Progenitor cell of endocrine pancreas (in vitro differentiated cells): ENCODE measurements at places on chromosomes 7 and 10.

- no peak for DNase-seq
Observed at GRCh38 chr7:77881871-77882270, 83.3 kb downstream of the PHTF2 start.

DNA sequence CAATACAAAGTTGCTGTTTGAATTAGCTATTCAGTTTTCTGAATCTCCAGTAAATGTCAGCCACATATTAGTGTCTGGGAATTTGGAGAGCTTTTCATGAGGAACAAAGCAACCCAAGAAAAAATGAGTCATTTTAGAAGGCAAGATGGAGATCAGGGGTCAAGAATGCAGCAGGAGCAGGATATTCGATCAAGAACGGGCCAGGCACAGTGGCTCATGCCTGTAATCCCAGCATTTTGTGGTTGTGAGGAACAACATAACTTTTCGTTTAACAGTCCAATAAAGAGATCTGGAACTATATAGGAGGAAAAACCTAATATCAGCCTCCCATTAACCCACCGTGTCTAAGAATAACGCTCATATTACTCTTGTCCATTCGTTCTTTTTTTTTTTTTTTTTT lies 600.5 kb downstream of the MAGI2 start:
- no peak for DNase-seq

DNA sequence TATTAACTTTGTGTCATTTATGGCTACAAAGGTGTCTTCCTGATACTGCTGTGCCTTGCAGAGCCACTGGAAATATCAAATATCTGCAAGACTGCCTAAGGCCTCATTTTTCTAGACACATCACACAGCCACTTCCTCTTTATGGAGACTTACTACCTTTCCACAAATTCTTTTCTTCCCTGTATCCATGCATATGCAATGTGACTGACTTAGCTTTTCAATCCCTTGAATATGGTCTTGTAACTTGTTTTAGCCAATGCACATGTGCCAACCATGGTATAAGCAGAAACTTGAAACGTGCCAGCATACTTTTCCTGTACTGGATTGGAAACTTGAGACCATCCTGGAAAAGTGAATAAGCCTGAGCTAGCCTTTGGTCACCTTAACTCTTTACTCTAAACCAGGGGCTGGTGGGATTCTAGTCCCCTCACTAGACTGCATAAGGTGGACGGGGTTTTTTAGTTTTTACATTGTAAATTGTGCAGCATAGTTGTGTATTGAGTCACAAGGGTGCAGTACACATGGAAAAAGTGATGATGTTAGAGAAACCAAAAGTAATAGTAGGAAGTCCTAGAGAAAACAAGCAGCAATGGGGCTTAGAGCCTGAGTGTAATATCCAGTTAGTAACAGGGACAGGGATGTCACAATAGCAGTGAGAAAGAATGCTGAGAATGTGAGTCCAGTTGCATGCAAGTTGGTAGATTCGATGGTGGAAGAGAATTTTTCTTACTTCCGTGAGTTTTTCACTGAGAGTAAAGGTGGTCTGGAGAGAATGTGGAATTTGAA lies 879.5 kb downstream of the SORCS1 start:
- no peak for DNase-seq

GRCh38 chr7:29562307-29562706 lies 1.3 kb upstream of the PRR15 start:
- no peak for DNase-seq

DNA sequence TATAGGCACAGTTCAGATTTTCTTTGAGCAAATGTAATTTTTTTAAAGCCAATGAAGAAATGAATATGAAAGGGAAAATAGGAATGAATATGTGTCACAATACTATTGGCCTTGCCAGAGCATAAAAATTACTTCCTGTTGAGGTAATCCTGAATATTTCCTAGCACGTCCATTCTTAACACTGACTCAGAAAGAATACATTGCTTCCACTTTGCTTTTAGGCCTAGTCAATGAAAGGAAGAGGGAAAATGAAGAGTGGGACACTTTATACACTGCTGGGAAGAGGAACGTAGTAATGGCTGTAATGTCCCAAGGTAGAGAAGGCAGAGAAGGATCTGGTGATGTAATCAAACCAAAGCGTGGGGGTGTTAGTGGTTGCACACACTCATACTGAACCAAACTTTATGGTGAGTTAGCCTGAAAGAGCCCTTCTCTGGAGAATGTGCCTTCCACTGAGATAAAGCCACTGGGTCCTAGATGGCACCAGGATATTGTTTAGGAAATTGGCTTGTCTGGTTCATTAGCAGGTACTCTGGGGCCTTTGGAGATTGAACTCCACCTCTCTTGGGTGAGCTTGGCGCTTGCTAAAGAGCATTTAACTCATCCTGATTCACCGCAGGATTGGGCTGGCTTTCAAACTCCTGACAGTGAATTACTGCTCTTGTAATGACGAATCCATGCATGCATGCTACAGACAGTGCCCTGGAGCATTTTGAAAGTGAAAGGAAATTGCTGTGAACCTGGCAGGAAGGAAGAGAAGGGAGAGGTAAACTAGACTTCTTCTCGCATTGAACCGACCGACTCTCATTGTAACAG lies 254.9 kb downstream of the KIAA1217 start:
- no peak for DNase-seq

- DNase-seq: no peak
Observed at GRCh38 chr7:75018570-75019364, 54.3 kb downstream of the CASTOR2 start.

DNA sequence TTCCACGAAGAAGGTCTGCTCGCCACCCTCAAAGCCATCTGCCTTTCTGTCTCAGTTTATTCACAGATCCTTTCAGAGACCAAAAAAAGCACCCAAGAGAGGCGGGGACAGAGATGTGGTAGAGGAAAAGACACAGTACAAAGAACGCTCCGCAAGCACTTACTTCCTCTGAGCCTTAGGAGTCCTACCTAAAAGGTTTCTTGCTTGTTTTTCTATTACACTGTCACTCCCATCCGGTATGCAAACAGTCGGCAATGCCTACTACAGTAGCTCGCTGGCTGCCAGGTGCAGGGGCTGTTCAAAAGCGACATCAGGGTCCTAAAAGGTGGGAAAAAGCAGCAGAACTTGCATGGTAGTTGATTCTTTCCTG lies 816 bp downstream of the TECPR1 start:
- no peak for DNase-seq

DNA sequence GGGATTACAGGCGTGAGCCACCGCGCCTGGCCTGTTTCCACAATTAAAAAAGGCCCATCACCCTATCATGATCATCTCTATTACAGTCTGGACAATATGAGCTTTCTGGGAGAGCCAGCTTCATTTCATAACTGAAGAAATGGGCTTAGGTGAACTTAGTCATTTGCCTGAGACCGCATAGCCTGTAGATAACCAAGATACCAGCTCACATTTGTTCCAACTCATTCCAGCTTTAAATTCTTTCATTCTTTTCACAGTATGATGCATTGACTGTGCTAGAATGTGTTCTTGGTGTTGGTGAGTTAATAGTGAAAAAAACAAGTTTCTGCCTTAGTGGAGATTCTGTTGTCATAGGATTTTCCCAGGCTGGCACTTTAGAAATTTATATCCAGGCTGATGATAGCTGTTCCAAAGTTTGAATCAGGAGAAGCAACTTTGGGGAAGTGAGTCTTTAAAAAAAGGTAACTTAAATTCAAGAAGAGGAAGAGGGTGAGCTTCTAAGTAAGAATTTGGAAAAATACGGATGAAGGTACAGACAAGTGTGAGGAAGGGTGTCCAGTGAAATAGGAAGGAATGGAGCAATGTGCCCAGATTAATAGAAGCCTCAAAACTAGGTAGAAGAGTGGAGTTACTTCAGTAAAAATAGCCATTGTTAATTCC lies 2.1 kb upstream of the H2AZ2 start:
- no peak for DNase-seq

- no peak for DNase-seq
Observed at GRCh38 chr10:124170631-124171030, 77.2 kb upstream of the CHST15 start.

DNA sequence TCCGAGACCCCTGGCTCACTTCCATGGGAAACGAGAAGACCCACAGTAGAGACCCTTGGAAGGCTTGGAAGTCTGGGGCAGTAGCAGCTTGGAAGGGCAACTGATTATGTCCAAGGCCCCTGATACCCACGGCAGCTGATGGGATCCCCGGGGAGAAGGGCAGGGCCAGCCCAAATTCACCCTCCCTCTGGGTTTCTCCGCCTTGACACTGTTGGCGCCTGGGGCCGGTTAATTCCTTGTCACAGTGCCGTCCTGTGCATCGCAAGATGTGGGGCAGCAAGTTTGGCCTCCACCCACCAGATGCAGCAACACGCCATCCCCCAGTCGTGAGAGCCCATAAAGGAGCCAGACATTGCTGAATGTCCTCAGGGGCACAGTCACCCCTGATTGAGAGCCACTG lies 89.2 kb downstream of the RGS10 start:
- no peak for DNase-seq

DNA sequence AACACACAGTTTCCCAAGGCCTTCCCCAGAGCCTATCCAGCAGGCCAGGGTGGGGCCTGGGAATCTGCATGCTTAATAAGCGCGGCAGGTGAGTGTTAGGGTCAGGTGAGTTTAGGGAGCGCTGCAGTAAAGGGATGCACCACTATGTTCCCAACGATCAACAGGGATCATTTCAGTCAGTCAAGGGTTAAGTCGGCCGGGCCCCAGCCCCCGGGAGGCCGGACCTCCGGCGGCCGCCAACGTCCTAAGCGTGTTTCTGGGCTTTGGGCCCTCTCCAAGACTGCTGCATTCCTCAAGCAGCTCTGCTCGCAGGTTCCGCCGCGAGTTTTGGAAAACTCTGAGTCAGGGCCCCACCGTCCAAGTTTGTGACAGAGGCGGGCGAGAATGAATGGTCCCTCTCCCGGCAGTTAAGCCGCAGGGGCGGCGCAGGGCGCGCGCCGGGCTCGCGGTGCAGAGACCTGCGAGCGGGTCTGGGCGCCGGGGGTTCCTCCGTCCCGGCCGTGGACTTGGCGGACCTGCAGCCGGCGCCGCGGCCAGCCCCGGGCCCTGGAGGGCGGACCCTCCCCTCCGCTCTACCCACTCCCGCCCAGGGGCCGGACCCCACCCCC lies 81.6 kb downstream of the ARHGAP22 start:
- no peak for DNase-seq

DNA sequence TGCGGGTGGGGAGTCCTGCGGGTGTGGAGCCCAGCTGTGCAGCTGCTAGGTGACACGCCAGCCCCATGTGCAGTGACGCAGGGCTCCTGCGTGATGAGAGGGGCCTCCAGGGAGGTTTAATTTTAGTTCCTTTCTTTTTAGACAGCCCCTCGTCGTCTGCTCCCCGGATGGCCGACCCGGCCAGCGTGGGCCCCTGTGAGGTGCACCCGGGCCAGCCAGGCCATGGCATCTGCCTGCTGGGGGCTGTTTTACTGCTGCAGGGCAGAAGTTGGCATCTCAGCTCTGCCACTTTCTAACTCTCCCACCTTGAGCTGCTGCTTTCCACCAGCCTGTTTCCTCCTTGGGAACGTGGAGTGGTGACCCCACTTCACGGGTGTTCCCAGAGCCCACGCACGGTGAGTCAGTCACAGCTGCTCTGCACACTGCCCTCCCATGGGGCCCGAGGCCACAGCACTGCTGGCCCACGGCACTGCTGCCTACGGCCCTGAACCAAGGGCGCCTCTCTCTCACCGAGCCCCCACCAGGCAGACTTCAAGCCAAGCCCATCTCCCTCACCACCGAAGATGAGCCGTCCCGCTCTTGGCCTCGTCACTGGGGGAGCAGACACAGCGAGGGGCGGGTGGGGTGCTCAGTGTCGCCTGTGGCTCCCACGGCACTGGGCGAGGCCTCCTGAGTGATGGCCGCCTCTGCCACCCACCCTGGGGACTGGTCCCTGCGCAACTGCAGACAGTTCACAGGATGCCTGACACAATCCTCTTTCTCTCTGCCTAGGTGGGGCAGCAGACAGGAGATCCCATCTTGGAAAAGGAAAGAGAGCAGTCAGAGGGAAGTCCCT lies 21.3 kb downstream of the CYP2W1 start:
- DNase-seq: no peak

DNA sequence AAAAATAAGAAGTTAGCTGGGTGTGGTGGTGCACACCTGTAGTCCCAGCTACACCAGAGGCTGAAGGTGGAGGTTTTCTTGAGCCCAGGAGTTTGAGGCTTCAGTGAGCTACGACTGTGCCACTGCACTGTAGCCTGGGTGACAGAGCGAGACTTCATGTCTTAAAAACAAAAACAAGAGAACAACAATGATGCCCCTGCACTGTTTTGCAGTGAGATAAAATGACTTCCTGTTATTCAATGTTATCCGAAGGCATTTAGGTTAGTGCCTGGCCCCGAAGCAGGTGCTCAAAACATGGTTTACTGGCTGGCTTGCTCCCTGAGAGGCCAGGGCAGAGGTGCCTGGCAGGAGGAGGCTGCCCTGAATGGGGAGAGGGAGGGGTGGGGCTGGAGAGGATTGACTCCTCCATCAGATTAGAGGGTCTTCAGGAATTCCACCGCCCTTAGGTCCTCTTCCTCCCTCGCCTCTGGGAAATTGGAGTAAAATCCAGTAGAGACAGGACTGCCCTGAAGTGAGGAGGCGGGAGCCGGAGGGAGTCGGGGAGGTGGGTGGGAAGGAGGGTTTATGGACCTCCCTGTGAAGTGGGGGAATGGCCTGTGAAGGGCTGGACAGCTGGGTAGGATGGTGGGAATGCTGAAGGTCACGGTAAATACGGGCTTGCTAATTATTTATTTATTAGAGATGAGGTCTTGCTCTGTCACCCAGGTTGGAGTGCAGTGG lies 6.8 kb upstream of the CLDN4 start:
- no peak for DNase-seq

DNA sequence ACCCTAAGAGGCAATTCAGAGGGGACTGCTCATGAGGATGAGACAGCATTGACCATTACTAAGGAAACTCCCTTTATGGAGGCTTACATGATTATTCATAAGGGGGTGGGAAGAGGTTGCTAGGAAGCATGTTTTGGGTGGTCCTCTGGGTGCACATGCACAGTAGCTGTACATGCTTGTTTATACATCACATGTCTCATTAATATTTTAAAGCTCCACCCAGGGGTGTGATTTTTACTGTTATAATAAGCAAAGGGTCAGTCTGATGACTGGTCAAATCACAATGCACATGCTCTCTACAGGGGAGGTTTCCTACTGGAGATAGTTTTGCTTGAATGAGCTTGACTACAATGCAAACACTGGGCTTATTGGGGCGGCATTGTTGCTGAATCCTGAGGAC lies 23.8 kb upstream of the PPP1R9A start:
- no peak for DNase-seq

- DNase-seq: peak; percentile 57
Observed at GRCh38 chr10:61662794-61663259, at the start of gene CABCOCO1. TSS of gene CABCOCO1 (plus strand) at chr10:61662929. CDS start at chr10:61662973, 44 bp downstream.

GRCh38 chr7:8391353-8392062 lies 41.9 kb upstream of the NXPH1 start:
- no peak for DNase-seq

DNA sequence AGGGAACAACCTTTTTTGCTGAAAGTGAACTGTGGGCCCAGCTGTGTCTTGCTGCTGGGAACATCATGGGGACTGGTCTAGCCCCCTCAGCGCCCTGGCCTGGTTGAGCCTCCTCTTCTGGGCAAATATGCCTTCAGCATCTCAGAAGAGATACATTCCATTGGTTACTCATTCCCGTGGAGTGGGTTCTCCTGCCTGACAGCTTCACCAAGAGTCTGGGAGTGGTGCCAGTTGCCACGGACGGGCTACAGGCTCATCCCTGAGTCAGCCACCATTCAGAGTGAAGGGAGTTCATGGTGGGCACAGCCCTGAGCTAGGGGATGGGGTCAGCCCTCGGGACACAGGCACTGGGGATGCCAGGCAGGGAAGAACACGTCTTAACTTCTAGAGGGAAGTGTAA lies 81.9 kb downstream of the RAMP3 start:
- no peak for DNase-seq

GRCh38 chr10:56240471-56240870 lies 120.6 kb downstream of the ZWINT start:
- no peak for DNase-seq

GRCh38 chr10:122587098-122587760 lies 26.7 kb downstream of the DMBT1 start:
- DNase-seq: no peak
